Activated CD4-positive, alpha-beta T cell treated with anti-CD3 and anti-CD28 coated beads, Interleukin-2, amount 50 U/mL, for 48 hours (primary cell): ENCODE measurements at places on chromosomes 1 and 21.

DNA sequence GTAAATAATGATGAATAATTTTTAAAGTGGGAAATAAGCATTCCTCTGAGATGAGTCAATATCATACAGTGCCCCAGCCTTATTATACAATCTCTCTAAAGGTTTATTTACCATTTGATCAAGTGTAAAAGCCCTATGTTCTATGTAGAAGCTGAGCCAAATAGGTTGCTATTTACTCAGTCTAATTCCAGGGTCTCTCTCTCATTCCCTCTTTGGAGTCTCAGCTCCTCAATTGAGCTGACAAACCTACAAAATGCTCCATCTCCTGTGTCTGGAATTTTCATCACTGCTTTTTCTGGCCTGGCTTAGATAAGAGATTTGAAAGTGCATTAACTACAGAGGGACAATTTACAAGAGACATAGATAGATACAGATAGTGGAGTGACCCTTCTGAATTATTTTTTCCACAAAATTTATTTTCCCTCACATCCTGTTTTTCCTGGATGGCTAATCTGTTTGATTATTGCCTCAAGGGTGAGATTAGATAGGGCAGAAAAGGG, 24.8 kb upstream of the USH2A start:
- DNase-seq: no peak

- no peak for DNase-seq
Measured at GRCh38 chr1:40944326-40944725, 35.2 kb upstream of the CTPS1 start.

GRCh38 chr21:37905291-37905690, 11.0 kb downstream of the KCNJ6 start:
- no peak for DNase-seq

- DNase-seq: no peak
Measured at GRCh38 chr1:67843331-67843730, 10.1 kb upstream of the GNG12 start.

DNA sequence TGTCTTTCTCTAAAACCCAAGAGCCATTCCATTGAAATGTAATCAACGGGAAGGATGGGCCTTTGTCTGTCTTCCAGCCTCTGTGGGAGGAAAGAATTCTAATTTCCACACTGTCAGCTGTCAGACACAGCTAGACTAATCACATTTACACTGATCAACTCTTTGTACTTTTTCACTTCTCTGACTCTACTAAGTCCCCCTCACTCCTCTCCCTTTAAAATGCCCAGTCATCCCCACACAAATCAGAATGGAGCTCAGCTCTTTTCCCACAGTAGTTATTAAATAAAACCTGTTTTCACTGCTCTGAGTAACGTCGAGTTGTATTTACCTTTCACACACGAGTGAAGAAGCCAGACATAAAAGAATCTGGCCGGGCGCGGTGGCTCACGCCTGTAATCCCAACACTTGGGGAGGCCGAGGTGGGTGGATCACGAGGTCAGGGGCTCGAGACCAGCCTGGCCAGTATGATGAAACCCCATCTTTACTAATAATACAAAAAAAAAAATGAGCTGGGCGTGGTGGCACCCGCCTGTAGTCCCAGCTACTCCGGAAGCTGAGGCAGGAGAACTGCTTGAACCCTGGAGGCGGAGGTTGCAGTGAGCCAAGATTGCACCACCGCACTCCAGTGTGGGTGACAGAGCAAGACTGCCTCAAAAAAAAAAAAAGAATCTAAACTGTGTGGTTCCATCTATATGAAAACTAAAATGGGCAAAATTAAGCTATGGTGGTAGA, 13.3 kb downstream of the ZBTB8OS start:
- DNase-seq: no peak

DNA sequence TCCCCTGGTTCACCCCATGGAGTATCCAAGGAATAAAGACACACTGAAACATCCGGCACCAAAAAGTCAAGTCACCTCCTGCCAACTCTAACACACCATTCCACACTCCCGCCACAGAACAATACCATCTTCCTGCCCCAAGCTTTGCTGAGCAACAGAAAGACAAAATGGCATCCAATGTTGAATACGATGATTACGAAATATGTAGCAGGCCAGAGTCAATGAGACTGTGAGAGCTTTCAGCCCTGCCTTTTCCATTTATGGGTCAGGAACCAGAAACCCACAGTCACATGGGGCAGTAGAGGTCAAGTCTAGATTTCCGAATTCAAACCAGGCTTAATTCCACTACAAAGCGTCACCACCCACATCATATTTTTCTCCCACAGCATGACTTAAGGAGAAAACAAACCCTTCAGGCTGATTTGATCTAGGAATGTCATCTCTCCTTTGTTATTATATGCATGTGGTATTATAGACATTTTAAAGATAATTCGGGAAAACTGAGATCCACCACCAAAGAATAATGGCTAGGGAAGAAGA, 249.8 kb downstream of the SETD4 start:
- no peak for DNase-seq

GRCh38 chr1:193181985-193182384, 4.4 kb downstream of the B3GALT2 start:
- no peak for DNase-seq

DNA sequence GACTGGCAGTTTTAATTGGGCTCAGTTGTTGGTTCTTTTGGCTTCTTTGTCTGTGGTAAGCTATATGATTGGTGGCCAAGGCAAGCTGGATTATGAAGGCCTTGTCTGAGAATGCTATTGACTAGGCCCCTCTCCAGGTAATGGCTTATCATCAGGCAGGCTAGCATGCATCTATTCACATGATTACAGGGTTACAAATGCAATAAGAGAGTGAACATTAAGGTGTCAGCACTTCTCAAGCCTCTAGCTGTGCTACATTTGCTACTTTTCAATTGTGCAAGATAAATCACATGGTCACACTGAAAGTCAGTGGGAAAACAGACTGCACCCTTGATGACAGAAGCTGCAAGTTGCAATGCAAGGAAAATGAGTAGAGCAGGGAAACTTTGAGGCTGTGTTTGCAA, 550.9 kb upstream of the TMPRSS15 start:
- no peak for DNase-seq
